ENCODE measurements at places on chromosomes 6 and 20.
A peak's percentile ranks its signal among the peaks of the same experiment; 100 is the strongest.

DNA sequence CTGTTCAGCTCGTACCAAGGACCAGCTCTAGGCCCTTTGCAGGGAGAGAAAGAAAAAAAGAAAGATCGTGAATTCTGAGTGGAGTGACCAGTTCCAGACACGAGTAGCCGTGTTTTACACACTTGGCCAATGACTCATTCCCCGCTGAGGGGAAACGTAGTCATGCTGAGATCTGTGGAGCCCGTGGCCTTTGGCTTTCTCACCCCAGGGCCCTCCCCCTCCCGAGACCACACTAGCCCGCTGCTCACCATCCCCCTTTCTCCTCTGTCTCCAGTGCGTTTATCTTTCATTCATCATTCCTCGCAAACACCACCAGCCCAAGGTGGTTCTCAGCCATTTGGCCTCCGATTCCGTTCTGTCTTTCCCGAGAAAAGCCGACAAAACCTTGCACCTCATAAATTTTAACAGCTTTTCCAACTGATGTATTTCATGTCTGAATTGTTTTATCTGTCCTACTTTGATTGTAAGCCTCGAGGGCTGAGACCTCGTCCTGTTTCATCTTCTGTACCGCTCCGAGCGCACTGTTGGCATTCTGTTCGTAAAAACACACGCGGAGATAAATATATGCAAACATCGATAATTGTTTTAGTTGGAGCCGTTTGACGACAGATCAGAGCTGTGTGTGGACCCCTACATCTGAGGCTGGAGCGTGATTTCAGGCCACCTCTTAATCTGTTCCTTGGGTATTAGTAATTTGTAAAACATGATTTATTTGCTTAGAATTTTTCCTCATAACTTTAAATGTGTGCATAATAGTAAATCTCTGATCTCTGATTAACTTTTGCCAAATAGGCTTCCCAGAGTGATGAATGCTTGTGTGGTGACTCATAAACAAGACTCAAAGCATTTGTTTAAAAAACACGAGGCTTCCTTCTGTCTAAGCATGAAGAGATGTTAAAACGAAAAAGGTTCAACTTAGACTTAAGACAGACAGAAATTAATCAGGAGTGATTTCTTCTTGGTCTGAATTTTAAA is 336.6 kb downstream of the CDH4 start:
- H3K36me3 ChIP-seq, result no peaks in the 10 kb centered on the region
- peaks cover 6% of the 10 kb centered on the region for H3K4me1 ChIP-seq
- no peak overlapping the region for H3K27ac ChIP-seq
- no peaks in the 10 kb centered on the region for H3K27me3 ChIP-seq
- no peak overlapping the region for H3K4me3 ChIP-seq

DNA sequence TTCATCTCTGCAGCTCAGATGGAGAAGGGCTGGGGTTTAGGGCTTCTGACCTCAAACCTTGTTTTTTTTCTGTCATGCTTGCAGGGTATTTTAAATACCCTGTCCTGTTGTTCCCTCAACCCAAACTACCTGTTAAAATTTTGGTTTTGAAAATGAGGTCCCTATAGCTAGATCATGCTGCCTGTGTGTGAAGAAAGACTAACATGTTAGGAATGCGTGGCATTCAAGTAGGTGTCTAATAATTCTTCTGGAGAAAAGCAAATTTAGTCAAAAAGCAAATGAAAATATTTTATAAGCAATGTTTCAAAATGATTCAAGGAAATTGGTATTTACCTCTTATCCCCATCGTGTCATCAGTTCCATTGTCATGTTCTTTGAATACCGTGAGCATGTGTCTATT is 77.2 kb upstream of the C20orf144 start:
- no peaks in the 10 kb centered on the region for H3K36me3 ChIP-seq
- H3K27me3 ChIP-seq, result no peaks in the 10 kb centered on the region
- no peak overlapping the region for H3K27ac ChIP-seq
- H3K4me3 ChIP-seq, result no peak overlapping the region

GRCh38 chr6:85049282-85049681 is 284.9 kb upstream of the TBX18 start:
- DNase-seq, result no peak
- H3K36me3 ChIP-seq, result no peaks in the 10 kb centered on the region
- H3K4me1 ChIP-seq, result no peaks in the 10 kb centered on the region
- H3K4me3 ChIP-seq, result no peak overlapping the region
- no peaks in the 10 kb centered on the region for H3K27me3 ChIP-seq

- H3K4me1 ChIP-seq, result no peaks in the 10 kb centered on the region
- H3K36me3 ChIP-seq, result no peaks in the 10 kb centered on the region
- H3K27me3 ChIP-seq, result no peaks in the 10 kb centered on the region
- no peak for DNase-seq
- H3K4me3 ChIP-seq, result no peak overlapping the region
These were observed 538.6 kb upstream of the RNF217 start for GRCh38 chr6:124423621-124424020.

DNA sequence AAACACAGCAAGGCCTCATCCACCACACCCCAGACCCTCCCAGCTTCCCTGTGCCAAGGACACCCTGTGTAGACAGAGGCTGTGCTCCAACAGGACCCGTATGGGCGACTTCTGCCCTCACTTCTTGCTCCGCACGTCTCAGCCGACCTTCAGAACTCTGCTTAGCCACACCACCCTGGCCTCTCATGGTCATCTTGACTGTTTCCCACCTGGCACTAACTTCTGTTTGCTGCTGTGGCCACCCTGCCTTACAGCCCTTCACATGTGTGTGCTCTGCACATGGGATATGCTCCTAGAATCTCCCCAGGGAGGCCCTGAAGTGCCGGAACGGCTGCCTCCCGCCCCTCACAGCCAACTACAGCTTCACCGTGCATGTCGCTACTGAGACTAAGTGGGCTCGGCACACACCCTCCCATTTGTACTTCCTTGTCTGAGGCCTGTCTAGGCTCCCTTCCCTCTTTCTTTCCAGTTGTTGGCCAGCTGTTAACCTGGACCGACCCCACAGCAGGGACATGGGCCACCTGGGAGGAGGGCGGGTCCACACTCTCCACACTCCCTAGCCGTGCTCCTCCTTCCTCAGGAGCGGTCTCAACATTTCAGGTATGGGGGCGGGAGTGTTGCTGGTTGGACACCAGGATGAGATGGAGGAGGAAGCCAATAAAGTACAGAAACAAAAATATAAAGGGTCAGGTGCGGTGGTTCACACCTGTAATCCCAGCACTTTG is 69.6 kb downstream of the PYGB start:
- no peaks in the 10 kb centered on the region for H3K27me3 ChIP-seq
- H3K4me1 ChIP-seq, result no peaks in the 10 kb centered on the region
- no peaks in the 10 kb centered on the region for H3K36me3 ChIP-seq
- H3K27ac ChIP-seq, result no peak overlapping the region
- H3K4me3 ChIP-seq, result no peak overlapping the region

DNA sequence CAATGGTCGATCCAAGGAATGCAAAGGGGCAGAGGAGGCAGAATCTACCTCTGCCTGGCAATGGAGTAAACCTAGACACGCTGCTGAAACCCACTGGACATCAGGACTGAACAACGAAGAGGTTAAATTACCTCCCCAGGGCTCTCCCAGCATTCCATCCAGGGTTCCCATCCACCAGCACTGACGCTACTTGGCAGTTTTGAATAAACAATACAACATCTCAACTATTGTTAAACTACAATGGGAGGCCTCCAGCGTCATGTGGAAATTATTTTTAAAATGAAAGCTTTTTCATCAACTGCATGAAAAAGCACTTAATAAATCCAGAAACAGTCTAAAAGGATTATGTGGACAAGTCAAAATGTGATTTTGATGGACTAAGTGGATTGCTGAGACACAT is 96.8 kb upstream of the NHSL1 start:
- H3K27ac ChIP-seq, result no peak overlapping the region
- no peaks in the 10 kb centered on the region for H3K27me3 ChIP-seq
- peaks cover 1% of the 10 kb centered on the region for H3K4me1 ChIP-seq
- no peak overlapping the region for H3K4me3 ChIP-seq
- DNase-seq, result no peak
- H3K36me3 ChIP-seq, result no peaks in the 10 kb centered on the region

GRCh38 chr6:11732036-11732631 is 46.5 kb downstream of the ADTRP start:
- no peak overlapping the region for H3K4me3 ChIP-seq
- DNase-seq, result peak; percentile 23
- H3K4me1 ChIP-seq, result peaks cover 2% of the 10 kb centered on the region
- no peak overlapping the region for H3K27ac ChIP-seq
- H3K27me3 ChIP-seq, result no peaks in the 10 kb centered on the region

DNA sequence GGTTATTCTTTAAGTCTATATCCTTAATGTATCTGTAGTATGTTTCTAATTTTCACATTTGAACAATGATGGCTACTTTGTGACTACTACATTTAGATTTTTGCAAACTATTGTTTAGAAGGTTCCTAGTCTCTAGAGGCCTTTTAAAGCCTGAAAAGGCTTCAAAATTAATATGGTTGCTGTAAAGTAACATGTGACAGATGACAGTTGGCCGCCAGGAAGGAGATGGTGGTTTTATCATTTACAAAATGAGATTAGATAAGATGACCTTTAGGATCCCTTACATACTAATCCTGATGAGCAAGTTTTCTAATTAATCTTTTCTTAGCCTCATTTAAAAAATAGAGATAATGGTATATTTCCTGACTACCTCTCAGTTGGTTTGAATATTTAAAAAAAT is 18.8 kb downstream of the SCAF8 start:
- no peak overlapping the region for H3K4me3 ChIP-seq
- no peaks in the 10 kb centered on the region for H3K27me3 ChIP-seq
- no peaks in the 10 kb centered on the region for H3K36me3 ChIP-seq
- no peak overlapping the region for H3K27ac ChIP-seq
- H3K4me1 ChIP-seq, result peaks cover 14% of the 10 kb centered on the region

DNA sequence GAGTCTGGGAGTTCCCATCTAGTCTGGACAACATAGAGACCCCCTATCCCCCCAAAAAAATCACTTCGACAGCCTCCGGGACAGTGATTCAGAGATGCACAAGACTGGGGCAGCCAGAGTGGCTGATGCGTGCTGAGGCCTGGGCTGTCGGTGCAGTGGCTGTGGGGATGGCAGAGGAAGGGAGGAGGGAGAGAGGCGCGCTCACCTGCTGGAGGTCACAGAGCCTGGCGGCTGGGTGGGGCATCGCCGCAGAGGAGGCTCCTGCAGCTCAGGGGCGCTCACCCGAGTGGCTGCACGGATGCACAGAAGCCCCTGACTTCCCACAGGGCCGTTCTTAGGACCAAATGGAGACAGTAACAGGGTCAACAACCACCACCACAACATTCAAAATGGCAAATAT is 182.8 kb downstream of the SMOC2 start:
- no peaks in the 10 kb centered on the region for H3K27me3 ChIP-seq
- H3K36me3 ChIP-seq, result no peaks in the 10 kb centered on the region
- H3K4me1 ChIP-seq, result no peaks in the 10 kb centered on the region
- no peak overlapping the region for H3K4me3 ChIP-seq
- no peak for DNase-seq

GRCh38 chr6:31597006-31597405 is 4.2 kb upstream of the NCR3 start:
- H3K4me3 ChIP-seq, result no peak overlapping the region
- H3K4me1 ChIP-seq, result no peaks in the 10 kb centered on the region
- DNase-seq, result no peak
- no peaks in the 10 kb centered on the region for H3K27me3 ChIP-seq
- no peaks in the 10 kb centered on the region for H3K36me3 ChIP-seq

DNA sequence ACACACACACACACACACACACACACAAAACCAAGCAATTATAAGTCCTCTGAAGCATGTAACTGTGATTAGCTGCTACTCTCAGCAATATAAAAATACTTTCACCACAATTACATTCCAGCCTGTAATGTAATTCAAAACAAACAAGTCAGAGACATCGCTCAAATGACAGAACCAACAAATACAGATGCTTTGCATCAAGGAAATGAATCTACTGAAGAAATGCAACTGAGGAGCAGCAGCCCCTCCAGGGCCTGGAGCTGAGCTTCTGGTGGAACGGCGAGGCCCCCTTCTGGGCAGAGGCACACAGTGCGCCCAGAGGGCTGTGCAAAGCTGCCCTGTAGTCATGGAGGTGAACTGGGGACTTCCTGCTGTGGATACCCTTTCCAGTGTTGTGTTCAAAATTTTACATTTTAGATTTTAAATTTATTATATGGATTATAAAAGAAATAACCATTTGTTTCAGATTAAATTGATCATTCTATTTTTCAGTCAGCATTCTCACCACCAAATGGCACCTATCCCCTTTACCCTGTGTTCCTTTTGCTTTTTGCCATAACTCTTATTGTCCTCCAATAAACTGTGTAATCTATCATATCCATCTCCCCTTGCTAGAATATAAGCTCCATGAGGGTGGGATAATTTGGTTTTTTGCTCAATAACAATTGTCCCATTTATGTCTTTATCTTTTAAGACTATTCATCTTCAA is 23.2 kb downstream of the ADAT2 start:
- H3K4me3 ChIP-seq, result no peak overlapping the region
- no peak overlapping the region for H3K27ac ChIP-seq
- no peaks in the 10 kb centered on the region for H3K27me3 ChIP-seq
- H3K4me1 ChIP-seq, result no peaks in the 10 kb centered on the region

GRCh38 chr6:152979116-152979515 is 3.7 kb downstream of the FBXO5 start:
- peaks cover 3% of the 10 kb centered on the region for H3K4me1 ChIP-seq
- no peaks in the 10 kb centered on the region for H3K36me3 ChIP-seq
- no peaks in the 10 kb centered on the region for H3K27me3 ChIP-seq
- no peak for DNase-seq

DNA sequence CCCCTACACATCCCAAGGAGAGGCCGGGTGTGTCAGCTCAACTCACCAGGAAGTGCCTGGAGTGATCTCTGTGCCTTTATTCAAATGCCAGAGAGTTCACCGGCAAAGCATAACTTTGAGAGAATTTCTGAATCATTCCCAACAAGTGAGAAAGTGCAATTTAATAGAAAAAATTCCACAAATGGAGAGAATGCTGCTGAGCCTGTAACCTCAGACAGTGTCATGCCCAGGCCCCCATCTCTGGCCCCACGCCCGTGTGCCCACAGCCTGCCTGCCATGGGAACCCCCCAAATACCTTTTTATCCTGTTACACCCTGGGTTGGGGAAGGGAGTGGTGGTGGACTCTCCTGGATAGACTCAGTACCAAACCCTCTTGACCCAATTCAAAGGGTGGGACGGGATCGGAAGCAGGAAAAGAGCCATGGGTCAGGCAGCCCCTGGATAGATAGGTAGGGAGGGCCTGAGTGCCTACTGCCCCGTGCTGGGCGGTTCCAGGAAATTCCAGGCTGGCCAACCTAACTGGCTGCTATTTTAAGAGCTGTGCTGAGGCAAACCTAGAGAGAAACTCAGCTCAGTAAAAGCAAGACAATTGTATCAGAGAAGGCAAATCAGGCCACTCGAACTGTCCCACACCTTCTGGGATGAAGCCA is 179.0 kb upstream of the FOXA2 start:
- no peaks in the 10 kb centered on the region for H3K36me3 ChIP-seq
- peaks cover 3% of the 10 kb centered on the region for H3K4me1 ChIP-seq
- no peak overlapping the region for H3K27ac ChIP-seq
- no peaks in the 10 kb centered on the region for H3K27me3 ChIP-seq
- no peak overlapping the region for H3K4me3 ChIP-seq

- no peaks in the 10 kb centered on the region for H3K4me1 ChIP-seq
- H3K4me3 ChIP-seq, result no peak overlapping the region
- no peak for DNase-seq
These were observed 64.2 kb upstream of the FLRT3 start for GRCh38 chr20:14401479-14402138.

Measured in ovary (tissue), 10 donors.